ENCODE measurements at places on chromosomes 5 and 9.

DNA sequence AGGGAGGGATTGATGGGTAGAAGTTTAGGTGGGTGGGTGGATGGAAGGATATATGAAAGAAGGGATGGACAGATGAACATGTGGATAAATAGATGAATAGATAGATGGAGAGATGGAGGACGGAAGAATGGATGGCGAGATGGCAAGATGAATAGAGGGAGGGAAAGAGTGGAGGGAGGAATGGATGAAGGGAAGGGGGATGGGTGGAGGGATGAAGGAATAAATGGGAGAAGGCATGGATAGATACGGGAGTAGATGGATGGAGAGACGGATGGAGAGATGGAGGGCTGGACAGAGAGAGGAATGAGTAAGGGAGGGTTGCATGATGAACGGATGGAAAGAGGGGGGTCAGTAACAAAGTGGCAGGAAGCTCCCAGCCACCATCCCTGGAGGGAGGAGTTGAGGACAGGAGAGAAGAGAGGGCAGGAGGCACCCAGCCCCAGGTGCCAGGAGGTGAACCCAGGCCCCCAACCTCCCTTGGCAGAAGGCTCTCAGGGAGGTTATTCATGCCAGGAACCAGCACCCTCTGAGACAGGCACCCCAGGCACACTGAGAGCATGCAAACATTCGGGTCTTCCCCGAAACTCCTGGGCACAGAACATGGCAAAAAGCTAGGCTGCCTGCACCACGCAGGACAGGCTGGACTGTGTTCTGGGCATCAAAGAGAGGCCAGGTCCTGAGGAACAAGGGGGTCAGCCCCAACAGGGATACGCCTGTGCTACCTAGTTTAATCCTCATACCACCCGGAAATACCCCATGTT, 9.1 kb downstream of the SARDH start:
- ATAC-seq, result no peak

GRCh38 chr9:72979405-72980100, 26.7 kb upstream of the ALDH1A1 start:
- no peak for ATAC-seq

DNA sequence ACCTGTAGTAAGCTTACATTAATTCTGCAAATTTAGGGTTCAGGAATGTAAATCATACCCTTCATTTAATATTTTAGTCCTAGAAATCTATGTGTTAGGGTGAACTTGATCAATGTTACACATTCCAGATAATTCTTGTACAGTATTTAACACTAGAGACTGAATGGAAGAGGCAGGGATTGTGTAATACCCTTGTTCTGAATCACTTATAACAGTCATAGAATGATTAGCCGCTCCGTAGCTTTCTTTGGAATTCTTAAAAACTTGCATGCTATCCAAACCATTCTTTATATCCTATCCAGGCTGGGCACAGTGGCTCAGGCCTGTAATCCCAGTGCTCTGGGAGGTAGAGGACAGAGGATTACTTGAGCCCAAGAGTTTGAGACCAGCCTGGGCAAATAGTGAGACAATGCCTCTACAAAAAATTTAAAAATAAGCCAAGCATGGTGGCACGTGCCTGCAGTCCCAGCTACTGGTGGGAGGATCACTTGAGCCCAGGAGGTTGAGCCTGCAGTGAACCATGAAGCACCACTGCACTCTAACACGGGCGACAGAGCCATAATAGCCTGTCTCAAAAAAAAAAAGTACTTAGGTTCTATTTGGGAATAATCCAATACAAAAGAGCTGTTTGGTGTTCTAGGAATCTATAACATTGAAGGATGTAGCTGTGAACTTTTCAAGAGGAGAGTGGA, 8.3 kb downstream of the ZNF483 start:
- no peak for ATAC-seq

DNA sequence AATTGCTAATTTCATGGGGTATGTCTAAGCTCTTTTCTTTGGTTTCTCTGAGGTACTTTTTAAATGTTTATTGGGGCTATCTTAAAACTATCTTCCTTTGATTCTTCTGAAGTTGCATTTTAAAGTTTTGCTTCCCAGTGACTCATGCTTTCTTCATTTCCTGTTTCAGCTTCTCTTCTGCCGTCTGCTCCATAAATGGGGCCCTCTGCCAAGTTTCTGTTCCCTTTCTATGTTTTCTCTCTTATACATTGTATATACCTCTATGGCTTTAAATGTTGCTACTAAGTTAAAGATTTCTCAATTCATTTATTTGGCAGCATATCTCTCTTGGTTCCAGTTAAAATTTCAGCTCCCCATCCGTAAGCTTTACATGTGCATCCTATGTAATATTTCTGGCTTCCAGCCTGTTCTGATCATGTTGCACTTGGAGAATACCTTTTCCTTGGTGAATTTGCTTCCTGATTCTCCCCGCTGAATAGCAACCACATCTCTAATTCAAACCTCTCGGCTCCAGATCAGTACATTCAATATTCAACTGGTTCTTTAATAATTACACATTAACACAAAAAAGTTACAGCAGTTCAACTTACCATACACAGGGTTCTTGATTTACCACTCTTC, 125.3 kb downstream of the ST8SIA4 start:
- no peak for ATAC-seq

- no peak for ATAC-seq
These were observed 167.1 kb downstream of the NIPBL start for GRCh38 chr5:37043693-37044092.

GRCh38 chr5:170306381-170306831, 8.8 kb upstream of the LCP2 start:
- peak; percentile 27 for ATAC-seq

DNA sequence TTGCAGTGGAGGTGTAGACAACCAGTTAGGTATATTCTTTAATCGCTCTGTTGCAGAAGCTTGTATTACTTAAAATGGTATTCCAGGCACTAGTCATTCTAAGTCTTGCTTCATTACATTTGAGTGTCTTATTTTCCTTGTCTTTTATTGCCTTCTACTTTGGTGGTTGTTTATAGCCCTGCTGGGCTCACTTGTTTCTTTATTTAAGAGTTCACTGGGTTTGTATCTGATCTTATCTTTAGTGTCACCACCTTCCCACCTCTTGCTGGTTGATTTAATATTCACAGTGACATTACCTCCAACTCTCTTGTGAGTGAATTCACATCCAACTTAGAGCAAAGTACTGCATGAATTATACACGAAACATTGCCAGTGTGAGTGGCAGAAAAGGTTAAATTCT, 83.6 kb upstream of the BNC2 start:
- ATAC-seq, result no peak

DNA sequence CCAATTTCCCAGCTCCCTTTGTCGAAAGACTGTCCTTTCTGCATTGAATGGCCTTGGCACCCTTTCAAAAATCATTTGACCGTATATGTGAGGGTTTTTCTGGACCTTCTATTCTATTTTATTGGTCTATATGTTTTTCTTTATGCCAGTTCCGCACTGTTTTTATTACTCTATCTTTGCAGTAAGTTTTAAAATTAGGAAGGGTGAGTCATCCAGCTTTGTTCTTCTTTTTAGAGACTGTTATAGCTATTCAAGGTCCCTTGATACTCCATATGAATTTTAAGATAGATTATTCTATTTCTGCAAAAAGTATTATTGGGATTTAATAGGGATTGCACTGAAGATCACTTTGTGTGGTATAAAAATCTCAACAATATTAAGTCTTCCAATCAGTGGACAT, 44.2 kb upstream of the STARD4 start:
- ATAC-seq, result no peak

DNA sequence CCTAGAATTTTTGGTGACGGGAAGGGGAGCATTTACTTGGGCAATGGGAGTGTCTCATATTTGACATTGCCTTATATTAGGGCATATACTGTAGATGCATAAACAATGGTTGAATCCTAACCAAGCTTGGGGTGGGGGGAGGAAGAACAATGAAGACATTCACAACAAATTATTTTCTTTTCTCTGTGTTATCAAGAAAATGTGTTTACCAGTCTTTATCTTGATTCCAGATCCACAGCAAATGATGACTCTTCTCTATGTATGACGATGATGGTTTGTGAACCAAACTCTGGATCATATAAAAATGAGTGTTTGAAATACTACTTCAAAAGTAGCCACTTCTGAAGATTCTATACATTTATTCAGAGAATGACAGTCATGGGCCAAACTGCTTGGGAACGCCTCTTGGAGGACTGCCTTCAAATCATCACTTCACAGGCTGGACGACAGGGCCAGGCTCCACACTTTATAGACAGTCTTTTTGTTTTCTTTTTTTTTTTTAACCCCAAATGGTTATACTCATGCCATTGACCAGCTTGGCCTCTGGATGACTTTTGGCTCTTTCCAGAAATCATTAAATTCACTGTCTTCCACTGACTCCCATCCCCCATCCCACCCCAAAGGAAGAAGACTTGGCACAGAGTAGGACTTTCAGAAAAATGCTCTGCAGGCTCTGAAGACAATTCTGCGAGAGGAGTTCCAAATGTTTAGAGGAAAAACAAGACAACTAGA, 123.8 kb upstream of the LIFR start:
- ATAC-seq, result no peak

GRCh38 chr5:107576155-107576554, 94.6 kb downstream of the EFNA5 start:
- ATAC-seq, result no peak
